ENCODE measurements at places on chromosomes 11 and 22.

GRCh38 chr11:6895010-6895409 is 2.7 kb upstream of the OR2D2 start:
- DNase-seq, result no peak

DNA sequence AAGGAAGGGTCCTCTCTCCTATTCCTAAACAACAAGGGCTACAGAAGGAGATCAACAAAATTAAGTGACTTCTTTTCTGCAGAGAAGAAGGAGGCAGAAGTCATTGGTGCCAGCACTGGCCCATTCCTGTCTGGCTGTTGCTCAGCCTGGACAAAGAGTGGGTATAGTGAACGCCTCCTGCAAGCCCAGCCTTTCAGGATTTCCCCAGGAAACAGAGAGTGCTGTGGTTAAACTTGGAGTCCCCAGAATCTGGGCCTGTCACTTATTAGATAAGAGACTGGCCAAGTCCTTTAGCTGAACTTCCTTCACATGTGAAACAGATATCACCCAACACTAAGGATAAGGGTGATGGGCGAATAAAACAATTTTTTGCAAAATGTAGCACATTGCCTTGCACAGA is 10.9 kb downstream of the TST start:
- no peak for DNase-seq

DNA sequence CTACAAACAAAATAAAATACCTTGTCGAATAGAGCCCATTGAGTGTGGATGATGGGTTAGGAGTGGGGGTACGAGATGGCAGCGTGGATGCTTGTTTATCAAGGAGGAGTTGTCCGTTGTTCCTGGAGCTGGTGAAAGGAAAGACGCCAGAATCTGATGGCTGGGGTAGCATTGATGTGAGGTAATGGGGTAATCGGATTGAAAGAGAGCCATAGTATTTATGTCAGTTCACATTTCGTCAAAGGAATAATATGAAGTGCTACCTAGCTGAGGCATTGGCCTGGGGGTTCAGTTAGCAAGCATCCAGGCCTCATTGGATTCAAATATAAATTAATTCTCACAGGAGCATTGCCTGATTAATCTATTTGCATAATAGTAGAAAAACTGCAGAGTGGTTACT is 16.9 kb upstream of the DBX1 start:
- no peak for DNase-seq

DNA sequence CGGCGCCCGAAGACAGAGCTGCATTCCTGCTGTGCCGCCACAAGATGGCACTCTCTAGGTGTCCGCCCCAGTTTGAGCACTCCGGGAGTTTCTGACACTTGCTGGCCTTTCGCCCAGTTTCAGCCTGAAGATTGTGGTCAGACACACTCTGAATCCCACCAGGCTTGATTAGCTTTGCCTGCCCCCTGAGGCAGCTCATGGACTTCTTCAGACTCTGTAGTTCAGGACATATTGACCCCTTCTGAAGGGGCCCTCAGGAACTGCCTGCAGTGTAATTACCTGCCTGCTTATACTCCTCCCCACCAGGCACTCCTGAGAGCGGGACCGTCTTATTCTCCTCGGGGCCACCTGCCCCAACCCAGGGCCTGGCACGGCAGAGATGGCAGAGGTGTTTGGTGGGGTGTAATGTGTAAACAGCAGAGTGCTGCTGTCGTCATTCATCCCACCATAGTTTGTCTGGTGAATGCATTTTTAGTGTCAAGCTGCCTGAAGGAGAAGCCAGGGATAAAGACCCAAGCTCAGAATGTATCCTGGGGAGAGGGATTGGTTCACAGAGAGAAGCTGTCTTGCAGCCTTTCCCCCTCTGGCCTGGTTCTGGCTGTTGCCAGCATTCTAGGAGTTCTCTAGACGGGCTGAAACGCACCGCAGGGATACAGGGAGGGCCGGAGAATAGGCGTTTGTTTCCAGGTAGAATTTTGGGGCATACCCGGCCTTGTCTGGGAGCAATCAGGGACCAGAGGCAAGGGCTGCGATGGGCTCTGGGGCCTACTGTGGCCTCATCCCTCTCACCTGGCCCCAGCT is 46.4 kb downstream of the EIF3F start:
- DNase-seq, result peak; percentile 69

DNA sequence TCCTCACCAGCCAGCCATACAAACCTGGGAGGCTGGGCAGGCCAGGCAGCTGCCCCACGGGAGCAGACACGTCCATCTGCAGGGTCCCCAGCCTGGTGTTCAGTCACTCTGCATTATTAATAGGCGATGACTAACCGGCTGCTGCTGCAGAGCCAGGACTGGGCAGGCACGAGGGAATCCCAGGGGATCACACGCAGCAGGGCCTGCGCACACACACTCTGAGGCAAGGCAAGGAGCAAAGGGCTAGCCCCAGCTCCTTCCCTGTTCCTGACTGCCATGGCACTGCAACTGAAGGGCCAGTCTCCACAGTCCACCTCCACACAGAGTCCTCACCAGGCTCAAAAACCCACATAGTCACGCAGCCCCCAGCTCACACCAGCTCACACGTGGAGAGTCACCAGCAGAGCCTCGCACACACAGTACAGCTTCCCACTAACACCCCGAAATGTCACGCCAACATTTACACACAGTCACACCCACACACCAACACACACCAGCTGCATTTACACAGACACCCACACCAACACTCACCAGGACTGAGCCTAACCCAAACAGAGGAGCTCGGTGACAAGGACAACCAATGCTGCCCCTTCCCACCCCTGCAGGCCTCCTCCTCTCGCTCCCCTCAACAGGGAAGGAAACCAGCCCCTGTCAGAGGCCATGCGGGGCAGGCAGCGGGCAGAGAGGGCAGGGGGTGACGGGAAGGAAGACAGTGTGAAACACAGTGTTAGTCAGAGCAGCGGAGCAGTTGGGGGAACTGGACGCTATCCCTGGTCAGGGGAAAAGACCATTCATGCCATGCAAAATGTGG is 47.3 kb downstream of the NRXN2 start:
- DNase-seq, result no peak

GRCh38 chr11:128341280-128342248 is 245.8 kb downstream of the ETS1 start:
- DNase-seq, result no peak

DNA sequence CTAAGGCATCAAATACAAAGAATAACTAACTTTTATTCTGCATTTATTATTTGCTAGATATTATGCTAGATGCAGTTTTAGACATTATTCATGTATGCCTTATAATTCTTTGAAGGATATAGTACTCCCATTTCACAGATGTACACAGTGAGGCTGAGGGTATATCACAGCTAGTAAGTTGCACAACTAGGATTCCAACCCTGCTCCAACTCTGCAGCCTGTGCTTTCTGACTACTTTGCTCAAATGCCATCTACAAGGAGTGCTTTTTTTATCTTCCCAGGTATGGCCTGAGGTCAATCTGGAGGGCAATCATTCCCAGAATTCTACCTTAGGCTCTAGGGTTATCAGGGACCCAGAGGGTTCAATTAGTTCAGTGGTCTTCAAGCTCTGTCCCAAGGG is 28.4 kb downstream of the NUP160 start:
- DNase-seq, result no peak

GRCh38 chr11:127601578-127601977 is 601.0 kb upstream of the KIRREL3 start:
- no peak for DNase-seq

DNA sequence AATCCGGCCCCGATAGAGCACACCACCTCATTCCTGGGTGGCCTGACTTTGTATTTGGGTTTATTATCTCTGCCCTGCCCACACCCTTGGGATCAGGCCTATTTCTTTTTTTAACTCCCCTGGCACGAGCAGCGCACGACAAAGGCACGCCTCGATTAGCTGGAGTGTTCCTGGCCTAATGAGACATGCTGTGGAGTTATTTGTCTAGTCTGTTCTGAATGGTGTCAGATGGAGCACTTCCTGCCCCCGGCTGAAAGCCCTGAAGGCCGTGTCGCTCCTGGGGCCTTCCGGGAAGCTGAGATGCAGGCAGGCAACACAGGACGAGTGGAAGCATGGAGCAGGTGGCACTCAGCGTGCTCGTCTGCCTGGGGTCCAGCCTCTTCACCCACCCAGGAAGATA is 47.1 kb downstream of the LARGE1 start:
- DNase-seq, result no peak

- no peak for DNase-seq
Observed at GRCh38 chr11:26937386-26937785, 56.5 kb upstream of the FIBIN start.

GRCh38 chr11:83118814-83119213 is 38.1 kb upstream of the PCF11 start:
- no peak for DNase-seq

DNA sequence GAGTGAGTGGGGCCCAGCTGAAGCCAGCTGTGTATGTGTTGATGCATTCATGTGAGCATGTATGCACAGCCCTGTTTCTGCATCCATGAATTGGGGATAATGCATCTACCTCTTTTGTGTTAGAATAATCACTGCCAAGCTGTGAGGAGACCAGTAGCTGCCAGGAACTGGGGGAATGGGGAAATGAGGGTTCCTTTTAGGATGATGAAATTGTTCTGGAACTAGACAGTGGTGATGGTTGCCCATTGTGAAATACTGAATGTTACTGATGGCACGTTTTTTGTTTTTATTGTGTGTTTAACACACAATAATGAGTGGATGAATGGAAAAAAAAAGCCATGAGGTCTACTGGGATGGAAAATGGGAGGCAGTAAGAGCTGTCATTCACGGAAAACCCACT is 45.3 kb upstream of the WNT11 start:
- no peak for DNase-seq

- DNase-seq, result no peak
Observed at GRCh38 chr11:29251738-29252137, 765.1 kb downstream of the KCNA4 start.

- DNase-seq, result no peak
Observed at GRCh38 chr11:125886997-125887372, 483 bp upstream of the HYLS1 start.

DNA sequence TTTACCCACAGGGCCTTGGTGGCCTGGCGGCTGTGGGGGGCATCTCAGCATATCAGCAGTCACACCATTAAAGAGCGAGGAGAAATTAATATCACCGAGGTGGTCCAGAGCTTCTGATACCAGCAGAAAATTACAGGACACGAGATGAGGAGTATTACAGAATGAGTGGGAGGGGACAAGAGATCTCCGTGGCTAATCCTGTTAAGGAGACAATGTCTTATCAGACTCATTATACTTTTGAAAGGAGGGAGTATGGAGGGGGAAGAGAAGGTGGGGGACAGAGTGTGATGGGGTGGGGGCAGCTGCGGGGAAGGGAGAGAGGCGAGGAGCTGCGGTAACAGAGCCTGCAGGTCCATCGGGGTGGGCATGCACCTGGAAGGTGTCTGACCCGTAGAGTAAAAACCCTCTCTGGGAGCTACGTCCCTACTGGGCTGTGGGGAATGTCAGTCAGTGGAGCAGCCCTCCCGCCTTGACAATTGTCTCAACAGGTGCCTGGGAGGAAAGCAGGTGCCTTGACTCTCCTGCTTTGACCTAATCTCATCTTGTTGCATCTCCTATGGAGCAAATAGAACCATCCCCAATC is 224.2 kb downstream of the CEP164 start:
- no peak for DNase-seq

DNA sequence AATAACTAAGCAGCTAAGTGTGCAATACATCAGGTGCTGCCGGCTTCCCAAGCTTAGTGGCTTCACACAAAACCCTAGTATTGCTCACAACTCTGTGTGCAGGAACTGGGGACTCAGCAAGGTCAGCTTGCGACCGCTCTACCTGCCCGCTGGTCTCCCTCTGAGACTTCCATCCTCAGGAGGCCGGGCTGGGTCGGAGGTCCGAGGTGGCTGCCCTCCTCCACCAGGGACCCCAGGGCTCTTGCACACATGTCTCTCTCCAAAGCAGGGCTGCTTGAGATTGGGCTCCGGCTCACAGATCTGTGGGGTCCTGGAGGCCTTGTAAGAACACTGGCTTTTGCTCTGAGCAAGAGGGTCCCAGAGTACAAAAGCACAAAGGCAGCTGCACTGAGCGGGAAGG is 25.4 kb upstream of the FGF19 start:
- DNase-seq, result no peak

GRCh38 chr11:76835928-76836612 is 24.6 kb upstream of the ACER3 start:
- peak; percentile 70 for DNase-seq
